Thoracic aorta (tissue), 2 donors: ENCODE measurements at places on chromosomes 12 and 14.

- H3K36me3 ChIP-seq, result no peaks in the 10 kb centered on the region
- no peak overlapping the region for H3K27ac ChIP-seq
- H3K4me3 ChIP-seq, result no peak overlapping the region
- DNase-seq, result no peak
These were observed 28.8 kb downstream of the CLMN start for GRCh38 chr14:95290871-95291431.

DNA sequence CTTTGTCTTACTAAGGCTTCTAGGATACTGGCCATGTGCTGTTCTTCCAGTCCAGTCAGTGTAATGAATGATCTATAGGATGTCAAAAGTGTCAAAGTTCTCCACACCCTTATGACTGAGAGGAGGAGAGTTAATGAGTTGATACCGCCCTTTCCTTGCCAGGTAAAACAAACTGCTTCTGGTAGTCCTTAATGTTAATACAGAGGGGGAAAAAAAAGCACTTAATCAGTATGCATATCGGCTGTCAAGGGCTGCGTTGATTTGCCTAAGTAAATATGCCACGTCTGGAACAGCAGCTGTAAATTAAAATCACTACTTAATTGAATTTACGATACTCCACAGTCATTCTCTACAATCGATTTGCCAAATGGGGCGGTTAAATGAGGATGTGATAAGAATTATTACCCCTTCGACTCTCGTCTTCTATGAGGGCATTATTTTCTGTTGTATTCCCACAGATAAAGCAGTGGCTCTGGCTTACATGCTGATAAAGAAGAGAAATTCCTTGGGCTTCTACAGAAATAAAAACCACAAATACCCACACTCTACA, 416.0 kb downstream of the KCNH5 start:
- no peaks in the 10 kb centered on the region for H3K36me3 ChIP-seq
- H3K27ac ChIP-seq, result no peak overlapping the region
- H3K4me3 ChIP-seq, result no peak overlapping the region

DNA sequence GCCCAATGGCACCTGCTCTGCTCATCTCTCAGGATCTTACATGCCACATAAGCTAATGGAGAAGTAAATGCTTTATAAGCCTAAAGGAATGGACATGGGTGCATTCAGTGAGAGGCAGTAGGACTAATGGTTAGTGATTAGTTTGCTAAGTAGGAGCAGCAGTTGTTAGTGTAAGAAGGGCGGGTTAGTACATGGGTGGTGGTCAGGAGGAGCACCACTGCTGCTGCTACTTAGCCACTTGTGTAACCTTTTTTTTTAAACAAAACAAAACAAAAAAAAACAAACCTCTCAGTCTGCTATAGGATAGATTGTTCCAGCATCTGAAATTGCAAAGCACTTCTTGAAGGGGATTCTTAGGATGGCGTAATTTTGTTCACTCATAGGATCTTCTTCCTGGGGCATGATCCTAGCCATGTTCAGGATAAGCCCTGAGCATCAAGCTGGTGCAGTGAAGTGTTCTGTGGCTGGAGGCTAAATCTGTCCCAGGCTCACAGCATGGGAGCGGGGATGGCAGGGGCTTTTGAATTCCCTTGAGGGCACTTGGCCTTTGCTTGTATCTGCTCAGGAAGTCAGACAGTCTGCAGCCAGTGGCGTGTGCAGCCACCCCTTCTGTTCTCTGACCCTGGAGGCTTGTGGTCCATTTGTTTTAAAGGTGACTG, 63.6 kb downstream of the CHST11 start:
- H3K36me3 ChIP-seq, result no peaks in the 10 kb centered on the region
- DNase-seq, result no peak
- no peak overlapping the region for H3K4me3 ChIP-seq
- H3K4me1 ChIP-seq, result peaks cover 40% of the 10 kb centered on the region

GRCh38 chr14:91279354-91279753, 34.9 kb upstream of the GPR68 start:
- no peaks in the 10 kb centered on the region for H3K27me3 ChIP-seq
- H3K4me1 ChIP-seq, result no peaks in the 10 kb centered on the region
- H3K27ac ChIP-seq, result no peak overlapping the region
- no peak overlapping the region for H3K4me3 ChIP-seq
- no peaks in the 10 kb centered on the region for H3K36me3 ChIP-seq
- no peak for DNase-seq

DNA sequence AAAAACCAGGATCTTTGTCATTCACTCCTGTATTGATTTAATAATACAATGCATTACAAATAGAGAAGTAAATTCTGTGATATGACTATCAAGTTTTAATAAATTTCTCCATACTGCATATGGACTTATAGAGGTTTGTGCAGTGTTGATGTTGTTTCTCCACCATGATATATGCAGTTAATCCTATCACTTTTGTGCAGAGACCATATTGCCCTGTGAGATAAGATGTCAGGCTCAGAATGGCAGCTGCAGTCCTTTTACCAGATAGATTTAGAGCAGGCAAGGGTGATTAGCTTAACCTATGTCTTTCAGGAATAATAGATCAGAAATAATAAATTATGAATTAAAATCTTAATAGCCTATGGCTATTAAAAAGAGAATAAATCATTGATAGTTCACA, 38.6 kb upstream of the KCNJ8 start:
- H3K4me1 ChIP-seq, result peaks cover 4% of the 10 kb centered on the region
- no peak for DNase-seq

- H3K4me1 ChIP-seq, result no peaks in the 10 kb centered on the region
- H3K36me3 ChIP-seq, result no peaks in the 10 kb centered on the region
- no peak overlapping the region for H3K4me3 ChIP-seq
- DNase-seq, result no peak
These were observed 201.1 kb downstream of the PPFIA2 start for GRCh38 chr12:81558031-81558430.

DNA sequence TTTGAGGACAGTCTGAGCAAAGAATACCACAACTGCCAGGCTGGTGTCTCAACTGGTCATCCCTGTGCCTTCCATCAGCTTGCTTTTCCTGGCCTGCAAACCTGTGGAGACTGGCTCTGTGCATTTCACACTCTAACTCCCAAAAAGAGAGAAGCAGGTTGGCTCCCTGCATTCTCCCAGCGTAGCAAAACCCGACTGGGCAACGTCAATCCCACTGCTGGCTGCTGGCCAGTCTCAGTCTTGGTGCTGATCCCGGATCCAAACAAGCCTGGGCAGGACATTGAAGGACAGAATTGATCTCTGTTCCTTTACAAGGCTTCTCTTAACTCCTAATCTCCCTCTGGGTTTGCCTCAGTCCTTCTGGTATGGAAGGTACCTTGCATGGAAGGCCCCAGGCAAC, 65.4 kb downstream of the FZD10 start:
- no peaks in the 10 kb centered on the region for H3K27me3 ChIP-seq
- no peaks in the 10 kb centered on the region for H3K36me3 ChIP-seq
- no peak overlapping the region for H3K4me3 ChIP-seq
- no peaks in the 10 kb centered on the region for H3K4me1 ChIP-seq
- H3K27ac ChIP-seq, result no peak overlapping the region

- H3K27ac ChIP-seq, result peak overlapping the region; percentile 90
- peak overlapping the region; percentile 90 for H3K4me3 ChIP-seq
- H3K36me3 ChIP-seq, result no peaks in the 10 kb centered on the region
- H3K4me1 ChIP-seq, result peaks cover 9% of the 10 kb centered on the region
- DNase-seq, result no peak
These were observed 1.4 kb upstream of the PHC1 start for GRCh38 chr12:8912914-8913313.

DNA sequence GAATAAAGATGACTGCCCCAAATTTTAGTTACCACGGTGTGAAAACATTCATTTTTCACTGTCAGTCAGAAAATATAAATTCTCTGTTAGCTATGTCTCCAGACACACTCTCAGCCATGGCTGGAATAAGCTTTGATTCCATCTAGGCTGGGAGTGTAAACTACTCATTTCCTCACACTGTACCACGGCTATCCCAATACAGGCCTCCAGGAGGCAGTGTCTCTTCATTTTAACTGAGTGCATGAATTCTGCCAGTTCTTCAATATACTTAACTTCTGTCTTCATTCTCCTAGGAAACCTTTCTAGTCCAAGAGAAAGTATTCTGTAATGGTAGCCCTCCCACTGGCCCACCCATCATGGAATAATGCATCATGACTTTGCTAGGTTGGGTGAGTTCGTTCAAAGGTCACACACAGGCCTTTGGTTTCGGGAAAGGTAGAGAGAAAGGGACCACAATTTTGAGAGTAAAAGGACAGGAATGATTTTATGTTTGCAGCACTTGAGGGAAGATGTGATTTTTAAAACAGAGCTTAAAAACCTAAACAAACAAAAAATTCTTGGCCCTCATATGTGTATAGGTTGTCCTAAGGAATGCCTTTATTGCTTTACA, 381.1 kb downstream of the SEC23A start:
- no peak overlapping the region for H3K4me3 ChIP-seq
- no peak overlapping the region for H3K27ac ChIP-seq
- no peaks in the 10 kb centered on the region for H3K36me3 ChIP-seq
- H3K27me3 ChIP-seq, result no peaks in the 10 kb centered on the region

GRCh38 chr14:49935526-49935925, 42.6 kb downstream of the ARF6 start:
- H3K4me1 ChIP-seq, result no peaks in the 10 kb centered on the region
- H3K27ac ChIP-seq, result no peak overlapping the region
- DNase-seq, result no peak
- no peaks in the 10 kb centered on the region for H3K36me3 ChIP-seq
- no peaks in the 10 kb centered on the region for H3K27me3 ChIP-seq

DNA sequence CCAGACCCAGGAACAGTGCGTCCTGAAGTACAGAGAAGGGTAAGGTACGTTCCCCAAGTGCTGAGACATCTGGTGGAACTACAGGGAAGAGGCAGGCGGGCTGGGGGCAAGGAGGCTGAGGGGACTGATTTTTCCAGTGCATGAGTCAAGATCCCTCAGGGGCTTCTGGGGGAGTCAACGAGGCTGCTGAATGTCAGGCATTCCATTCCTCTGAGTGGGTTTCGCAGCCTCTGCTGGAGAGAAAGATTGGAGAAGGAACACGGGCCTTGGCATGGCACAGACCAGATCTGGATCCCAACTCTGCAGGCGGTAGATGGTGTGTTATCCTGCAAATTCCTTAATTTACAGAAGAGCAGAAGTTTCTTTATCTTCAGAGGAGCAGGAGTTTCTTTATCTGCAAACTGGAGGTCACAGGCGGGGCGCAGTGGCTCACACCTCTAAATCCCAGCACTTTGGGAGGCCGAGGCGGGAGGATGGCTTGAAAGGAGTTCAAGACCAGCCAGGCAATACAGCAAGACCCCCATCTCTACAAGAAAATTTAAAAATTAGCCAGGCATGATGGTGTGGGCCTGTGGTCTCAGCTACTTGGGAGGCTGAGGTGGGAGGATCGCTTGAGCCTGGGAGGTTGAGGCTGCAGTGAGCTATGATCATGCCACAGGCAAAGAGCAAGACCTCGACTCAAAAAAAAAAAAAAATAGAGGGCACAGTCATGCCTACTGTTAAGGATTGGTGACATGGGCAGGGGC, 132.6 kb upstream of the MAP1LC3B2 start:
- H3K27me3 ChIP-seq, result no peaks in the 10 kb centered on the region
- H3K27ac ChIP-seq, result peak overlapping the region; percentile 25
- H3K36me3 ChIP-seq, result no peaks in the 10 kb centered on the region
- no peak overlapping the region for H3K4me3 ChIP-seq
- peak; percentile 72 for DNase-seq
- H3K4me1 ChIP-seq, result peaks cover 12% of the 10 kb centered on the region

DNA sequence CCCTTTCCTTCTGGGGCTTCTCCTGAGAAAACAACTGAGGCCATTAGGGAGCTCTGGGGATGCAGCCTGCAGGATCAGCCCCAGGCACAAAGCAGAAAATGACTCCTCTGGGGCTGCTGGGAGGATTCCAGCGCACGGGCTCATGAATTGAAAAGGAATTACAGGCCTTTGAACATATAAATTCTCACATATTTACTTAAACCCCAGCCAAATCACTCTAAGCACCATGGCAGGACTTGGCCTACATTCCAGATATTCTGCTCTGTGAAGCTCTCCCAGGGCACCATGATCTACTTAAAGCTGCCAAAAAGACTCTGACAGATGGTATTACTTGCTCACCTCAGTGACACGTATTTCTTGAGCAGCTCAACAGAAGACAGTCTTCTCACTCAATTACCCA, 87.2 kb downstream of the ZFC3H1 start:
- no peaks in the 10 kb centered on the region for H3K36me3 ChIP-seq
- no peaks in the 10 kb centered on the region for H3K4me1 ChIP-seq
- no peak for DNase-seq
- H3K27me3 ChIP-seq, result no peaks in the 10 kb centered on the region

DNA sequence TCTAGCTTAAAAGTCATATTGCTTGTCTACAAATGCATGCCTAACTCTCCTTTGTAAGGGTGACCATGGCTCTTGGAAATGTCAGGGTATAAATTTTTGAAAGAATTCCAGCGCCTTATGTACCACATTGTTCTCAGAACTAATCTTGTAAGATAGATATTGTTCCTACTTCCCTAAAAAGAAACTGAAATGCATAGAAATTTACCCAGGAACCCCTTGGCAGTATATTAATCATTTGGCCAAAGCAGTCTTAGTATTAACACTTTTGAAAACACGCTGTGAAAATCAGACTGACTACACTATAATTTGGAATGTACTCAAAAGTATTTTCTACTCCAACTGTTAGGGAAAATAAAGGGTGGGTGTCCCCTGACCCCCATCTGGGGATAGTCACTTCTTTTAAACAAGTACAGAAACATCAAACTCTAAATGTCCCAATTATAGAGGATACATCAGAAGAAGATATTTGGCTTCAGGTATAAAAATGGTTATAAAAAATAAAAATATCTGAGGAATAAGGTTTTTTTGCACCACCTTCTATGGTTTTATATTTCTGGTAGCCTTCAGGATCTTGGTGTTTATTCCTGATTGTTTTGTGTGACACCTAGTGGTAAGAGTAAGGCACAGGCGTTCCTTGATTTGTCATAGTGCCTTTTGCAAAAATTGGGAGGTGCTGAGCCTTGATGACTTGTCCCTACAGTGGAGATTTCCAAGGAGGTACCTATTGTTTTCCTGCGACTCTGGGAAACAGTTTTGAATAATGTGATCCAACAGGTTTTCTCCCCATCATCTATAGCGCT, 2.2 kb upstream of the NFKBIA start:
- H3K27me3 ChIP-seq, result no peaks in the 10 kb centered on the region
- DNase-seq, result no peak
- no peak overlapping the region for H3K4me3 ChIP-seq
- H3K36me3 ChIP-seq, result peaks cover 19% of the 10 kb centered on the region

DNA sequence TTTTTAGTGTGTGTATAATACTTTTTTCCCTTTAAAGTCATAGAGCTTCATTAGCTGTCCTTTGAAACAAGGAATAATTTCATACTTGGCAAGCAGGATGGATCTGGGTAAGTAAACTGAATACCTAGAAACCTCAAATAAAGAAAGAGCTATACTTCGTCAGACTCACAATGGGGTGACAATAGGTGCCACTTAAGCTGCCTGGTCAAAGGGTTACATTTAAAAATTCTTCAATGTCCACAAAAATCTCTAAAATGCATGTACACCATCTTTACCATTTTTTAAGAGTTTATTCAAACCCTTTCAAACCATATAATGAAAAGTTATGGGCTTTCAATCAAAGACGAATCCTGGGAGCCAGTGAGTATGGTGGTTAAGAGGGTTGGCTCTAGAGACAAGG, 3.1 kb downstream of the GIT2 start:
- H3K36me3 ChIP-seq, result peaks cover 4% of the 10 kb centered on the region
- H3K4me1 ChIP-seq, result peaks cover 5% of the 10 kb centered on the region
- H3K27ac ChIP-seq, result no peak overlapping the region
- H3K4me3 ChIP-seq, result no peak overlapping the region
- H3K27me3 ChIP-seq, result no peaks in the 10 kb centered on the region
